Stimulated activated CD8-positive, alpha-beta memory T cell treated with anti-CD3 and anti-CD28 coated beads, Interleukin-2, amount 100 ng/mL, for 1 hour (primary cell): ENCODE measurements at places on chromosomes 2 and 18.

GRCh38 chr2:25043241-25043867 is 1.5 kb downstream of the EFR3B start:
- peak; percentile 15 for DNase-seq

- DNase-seq: no peak
Observed at GRCh38 chr2:100417711-100418124, 250 bp upstream of the CHST10 start.

DNA sequence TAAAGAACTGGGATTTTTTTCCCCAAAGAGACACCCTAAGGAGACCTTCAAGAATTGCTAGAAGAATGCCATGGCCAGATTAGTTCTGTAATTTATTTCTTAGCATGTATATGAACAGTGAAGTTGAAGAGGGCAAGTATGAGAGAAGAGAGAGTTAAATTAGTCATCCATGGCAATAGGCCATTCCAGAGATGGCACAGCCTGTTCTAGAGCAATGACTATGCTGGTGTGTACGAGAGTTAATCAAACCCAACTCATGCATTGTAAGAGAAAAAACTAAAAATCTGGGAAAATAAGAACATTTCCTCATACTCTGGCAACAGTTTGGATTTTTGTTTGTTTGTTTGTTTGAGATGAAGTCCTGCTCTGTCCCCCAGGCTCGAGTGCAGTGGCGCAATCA is 112.1 kb upstream of the PIK3C3 start:
- no peak for DNase-seq

GRCh38 chr2:16204886-16205620 is 264.7 kb downstream of the MYCN start:
- DNase-seq: no peak

GRCh38 chr2:178592655-178593054 is 112.4 kb downstream of the PLEKHA3 start:
- no peak for DNase-seq

- no peak for DNase-seq
Observed at GRCh38 chr2:43542285-43542933, 53.4 kb downstream of the THADA start.

- DNase-seq: no peak
Observed at GRCh38 chr18:48412339-48412929, 3.3 kb upstream of the ZBTB7C start.

- DNase-seq: no peak
Observed at GRCh38 chr18:25621682-25622081, 269.7 kb upstream of the ZNF521 start.

DNA sequence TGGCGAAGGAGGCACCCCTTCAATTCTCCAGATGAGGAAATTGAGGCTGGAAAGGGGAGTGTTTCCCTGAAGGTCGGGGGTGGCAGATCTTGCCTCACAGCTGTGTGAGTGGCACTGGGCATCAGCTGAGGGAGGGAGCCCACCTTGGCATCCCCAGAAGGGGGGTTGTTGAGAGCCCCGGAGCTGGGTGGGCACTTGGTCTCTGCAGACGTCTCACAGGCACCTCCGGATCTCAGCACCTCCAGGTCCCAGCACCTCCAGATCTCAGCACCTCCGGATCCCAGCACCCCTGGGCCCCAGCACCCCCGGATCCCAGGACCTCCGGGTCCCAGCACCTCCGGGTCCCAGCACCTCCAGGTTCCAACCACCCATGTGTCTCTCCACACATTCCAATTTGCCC is 137.9 kb downstream of the NFATC1 start:
- no peak for DNase-seq

DNA sequence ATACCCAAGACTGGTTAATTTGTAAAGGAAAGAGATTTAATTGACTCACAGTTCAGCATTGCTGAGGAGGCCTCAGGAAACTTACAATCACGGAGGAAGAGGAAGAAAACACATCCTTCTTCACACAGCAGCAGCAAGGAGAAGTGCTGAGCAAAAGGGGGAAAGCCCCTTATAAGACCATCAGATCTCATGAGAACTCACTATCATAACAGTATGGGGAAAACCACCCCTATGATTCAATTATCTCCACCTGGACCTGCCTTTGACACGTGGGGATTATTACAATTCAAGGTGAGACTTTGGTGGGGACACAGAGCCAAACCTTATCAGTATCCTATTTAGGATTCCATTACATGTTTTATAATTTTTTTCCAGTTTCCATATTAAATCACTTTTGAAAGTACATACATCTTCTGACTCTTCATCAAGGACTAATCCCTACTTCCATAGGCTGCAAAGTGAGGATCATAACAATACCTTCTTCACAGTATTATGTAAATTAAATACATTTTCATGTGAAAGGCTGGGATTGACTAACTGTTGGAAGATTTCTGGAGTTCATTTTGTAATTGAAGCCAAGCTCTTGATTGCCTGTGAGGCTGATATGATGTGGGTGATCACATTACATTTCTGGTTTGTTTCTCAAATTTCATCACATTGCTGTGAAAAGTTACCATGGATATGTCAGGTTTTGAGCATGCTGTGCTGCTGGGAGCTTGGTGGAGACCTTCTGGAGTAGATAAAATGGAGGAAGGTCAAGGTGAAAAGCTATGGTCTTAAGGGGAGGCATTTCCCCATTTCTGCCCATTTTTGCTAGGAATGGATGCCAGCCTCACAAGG is 31.7 kb upstream of the CERS6 start:
- no peak for DNase-seq

DNA sequence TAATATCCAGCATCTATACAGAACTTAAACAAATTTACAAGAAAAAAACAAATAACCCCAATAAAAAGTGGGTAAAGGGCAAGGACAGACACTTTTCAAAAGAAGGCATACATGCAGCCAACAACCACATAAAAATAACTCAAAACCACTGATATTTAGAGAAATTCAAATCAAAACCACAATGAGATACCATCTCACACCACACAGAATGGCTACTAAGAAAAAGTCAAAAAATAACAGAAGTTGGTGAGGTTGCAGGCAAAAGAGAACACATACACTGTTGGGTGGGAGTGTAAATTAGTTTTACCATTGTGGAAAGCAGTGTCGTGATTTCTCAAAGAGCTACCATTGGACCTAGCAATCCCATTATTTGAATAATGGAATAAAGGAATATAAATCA is 1973.9 kb upstream of the LRRTM1 start:
- DNase-seq: no peak

GRCh38 chr18:48208432-48209140 is 200.6 kb downstream of the ZBTB7C start:
- DNase-seq: no peak

- no peak for DNase-seq
Observed at GRCh38 chr2:162591403-162592083, 247.0 kb downstream of the KCNH7 start.

GRCh38 chr2:42777883-42778805 is 14.2 kb upstream of the OXER1 start:
- DNase-seq: no peak

- no peak for DNase-seq
Observed at GRCh38 chr2:37802899-37803379, 122.1 kb upstream of the RMDN2 start.
